ENCODE measurements at places on chromosomes 5 and 9.

- DNase-seq, result no peak
Measured at GRCh38 chr5:10457682-10458574, 16.2 kb downstream of the ROPN1L start.

GRCh38 chr9:14532456-14533115 lies 160.6 kb downstream of the ZDHHC21 start:
- DNase-seq, result no peak

GRCh38 chr9:95100071-95100627 lies 217.4 kb downstream of the FANCC start:
- DNase-seq, result no peak

- DNase-seq, result no peak
Measured at GRCh38 chr5:94771742-94772141, 153.3 kb downstream of the SLF1 start.

- DNase-seq, result no peak
Measured at GRCh38 chr9:137302449-137303150, 529 bp upstream of the NRARP start.

- DNase-seq, result no peak
Measured at GRCh38 chr9:114722937-114723620, 41.1 kb upstream of the TEX48 start.

- peak; percentile 15 for DNase-seq
Measured at GRCh38 chr5:16160706-16161105, 18.9 kb downstream of the MARCHF11 start.

DNA sequence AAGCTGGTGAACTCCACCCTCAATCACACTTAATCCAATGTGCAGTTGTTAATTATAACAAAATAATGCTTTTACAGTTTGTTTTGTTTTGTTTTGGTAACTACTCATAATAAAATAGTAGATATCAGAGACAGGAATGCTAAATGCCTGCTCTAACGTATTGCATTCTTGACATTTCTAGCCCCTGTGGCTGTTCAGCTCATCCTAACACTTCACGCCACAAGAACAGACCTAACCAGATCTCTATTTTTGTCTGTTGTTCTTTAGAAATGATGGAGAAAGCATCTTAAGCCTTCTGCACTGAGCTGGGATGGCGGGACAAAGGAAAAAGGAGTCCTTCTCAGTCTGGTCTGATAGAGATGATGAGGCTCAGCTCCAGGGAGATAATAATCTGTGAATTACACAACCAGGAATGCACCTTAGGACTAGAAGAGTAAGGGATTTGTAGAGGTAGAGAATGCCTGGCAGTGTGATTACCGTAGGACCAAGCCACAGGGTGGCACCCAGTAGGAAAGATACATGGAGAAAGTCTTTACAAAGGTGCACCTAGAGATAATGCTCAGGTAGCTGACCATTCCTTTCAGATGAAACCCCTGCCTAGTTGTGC lies 628.8 kb downstream of the PDE4D start:
- DNase-seq, result no peak

DNA sequence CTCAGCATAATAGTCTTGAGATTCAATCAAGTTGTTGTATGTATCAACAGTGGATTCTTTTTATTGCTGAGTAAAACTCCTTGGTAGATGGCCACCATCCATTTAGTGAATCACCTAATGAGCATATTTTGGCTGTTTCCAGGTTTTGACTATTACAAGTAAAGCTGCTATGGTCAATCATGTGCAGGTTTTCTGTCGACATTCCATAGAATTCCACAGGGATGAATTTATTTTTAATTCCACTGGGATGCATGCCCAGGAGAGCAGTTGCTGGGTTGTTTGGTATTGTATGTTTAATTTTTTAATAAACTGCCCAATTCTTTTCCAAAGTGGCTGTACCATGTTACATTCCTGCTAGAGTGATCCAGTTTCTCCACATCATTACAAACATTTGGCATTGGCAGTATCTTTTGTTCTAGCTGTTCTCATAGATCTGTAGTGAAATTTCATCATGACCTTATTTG lies 10.5 kb upstream of the S1PR3 start:
- DNase-seq, result peak; percentile 28

Measured in muscle of back (tissue), 13 donors.